ENCODE measurements at places on chromosomes 7 and 10.

DNA sequence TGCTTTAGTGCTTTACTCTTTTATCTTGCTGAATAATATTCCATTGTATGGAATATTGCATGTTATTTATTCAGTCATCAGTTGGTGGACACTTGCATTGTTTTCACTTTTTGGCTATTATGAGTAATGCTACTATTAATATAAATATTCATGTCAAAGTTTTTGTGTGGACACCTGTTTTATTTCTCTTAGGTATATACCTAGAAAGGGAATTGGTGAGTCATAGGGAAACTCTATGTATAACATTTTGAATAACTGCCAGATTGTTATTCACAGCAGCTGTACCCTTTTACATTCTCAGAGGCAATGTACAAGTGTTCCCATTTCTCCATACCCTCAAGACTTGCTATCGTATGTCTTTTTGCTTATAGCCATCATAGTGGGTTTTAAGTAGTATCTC, 268.7 kb downstream of the SEMA3A start:
- no peak for DNase-seq

DNA sequence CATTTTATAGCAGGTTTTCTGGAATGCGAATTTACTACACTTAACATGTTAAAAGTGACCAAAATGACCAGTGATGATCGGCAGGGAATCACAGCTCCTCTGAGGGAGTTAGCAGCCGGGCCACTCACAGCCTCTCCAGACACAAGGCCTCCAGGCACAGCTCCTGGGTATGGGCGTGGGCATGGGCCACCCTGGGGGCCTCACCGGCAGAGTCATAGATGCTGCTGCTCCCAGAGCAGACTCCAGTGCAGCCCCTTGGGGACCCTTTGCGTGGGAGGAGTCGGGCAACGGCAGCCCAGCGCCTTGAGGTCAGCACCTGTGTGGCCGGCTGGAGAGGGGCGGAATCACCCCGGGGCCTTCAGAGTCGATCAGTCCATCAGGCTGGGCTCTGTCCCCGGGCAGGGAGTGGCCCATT, 8.6 kb downstream of the KNDC1 start:
- no peak for DNase-seq

- no peak for DNase-seq
These were observed 23.8 kb upstream of the IFIT2 start for GRCh38 chr10:89278034-89278535.

DNA sequence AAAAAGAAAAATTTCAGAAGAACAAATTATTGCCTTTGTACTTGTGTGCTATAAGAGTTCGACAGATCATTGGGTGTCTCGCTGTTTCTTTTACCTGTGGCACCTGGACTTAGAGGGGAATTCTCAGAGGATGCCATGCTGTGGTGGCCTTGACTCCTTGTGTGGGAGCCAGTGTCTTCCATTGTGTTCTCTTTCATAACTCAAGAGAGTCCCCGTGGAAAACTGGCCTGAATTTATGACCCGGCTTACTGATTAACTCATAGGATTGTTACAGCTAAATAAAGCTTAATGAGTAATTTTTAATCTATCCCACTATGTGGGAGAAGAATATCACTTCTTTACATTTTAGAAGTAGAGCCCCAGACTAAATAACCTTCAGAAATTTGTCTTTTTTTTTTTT, 54.5 kb downstream of the UBE3C start:
- DNase-seq = no peak

DNA sequence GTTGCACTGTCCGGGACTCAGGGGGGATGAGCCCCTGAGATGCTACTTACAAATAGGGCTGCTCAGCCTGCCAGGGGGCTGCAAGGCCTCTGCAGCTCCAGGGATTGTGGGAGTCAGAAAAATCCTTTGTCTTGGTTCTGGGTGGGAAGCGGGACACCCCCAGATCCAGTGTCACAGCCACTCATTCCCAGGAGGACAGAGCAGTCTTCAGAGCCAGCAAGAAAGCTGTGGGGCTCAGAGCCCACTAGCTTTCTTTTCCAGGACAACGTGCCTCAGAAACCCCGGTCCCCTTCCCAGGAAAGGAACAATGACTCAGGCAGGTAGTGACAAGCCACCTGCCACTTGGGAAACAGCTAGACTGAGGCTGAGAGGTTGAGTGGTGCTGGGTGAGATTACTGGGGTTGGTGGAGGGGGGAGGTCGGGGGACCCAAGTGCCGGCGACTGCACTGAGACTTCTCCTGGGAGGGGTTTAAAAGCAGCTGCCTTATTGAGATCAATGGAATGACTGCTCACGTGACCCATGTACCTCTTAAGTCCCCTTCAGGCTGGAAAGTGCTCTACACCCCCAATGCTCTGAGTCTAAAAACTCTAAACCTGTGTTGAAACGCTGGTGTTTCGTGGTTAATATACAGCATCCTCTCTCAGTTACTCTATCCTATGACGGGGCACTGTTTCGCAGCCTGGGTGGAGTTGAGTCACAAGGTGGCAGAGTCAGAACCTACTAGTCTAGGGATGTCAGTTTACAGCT, 123.6 kb downstream of the UBE2H start:
- peak; percentile 83 for DNase-seq

DNA sequence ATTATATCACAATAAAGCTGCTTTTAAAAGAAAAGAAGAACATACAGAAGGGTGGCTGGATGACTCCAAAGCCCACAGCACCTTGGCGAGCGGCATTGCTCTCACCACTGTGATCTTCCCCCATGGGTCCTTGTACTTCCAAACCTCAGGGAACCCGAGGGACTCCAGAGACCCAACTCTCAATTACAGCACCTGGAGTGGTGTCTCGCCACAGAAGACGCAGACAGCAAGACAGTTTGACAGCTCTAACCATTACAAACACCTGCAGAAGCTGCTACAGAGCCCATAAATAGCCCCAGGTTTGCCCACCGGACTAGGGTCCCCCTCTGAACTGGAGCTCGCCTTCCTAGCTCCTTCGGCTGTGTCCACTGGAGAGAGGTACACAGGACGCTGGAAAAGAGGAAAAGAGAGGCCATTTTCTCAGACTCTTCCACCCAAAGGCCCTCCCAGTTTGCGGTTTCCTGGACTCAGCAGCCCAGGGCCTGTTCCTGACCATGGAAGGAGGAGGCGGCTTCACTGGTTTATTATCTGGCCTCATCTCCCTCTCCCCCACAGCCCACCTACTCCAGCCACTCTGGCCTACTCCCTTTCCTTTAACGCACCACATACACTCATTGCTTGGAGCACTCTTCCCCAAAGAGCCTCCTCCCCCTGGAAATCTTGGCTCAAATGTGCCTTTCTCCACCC, 1.9 kb downstream of the PIK3AP1 start:
- no peak for DNase-seq

DNA sequence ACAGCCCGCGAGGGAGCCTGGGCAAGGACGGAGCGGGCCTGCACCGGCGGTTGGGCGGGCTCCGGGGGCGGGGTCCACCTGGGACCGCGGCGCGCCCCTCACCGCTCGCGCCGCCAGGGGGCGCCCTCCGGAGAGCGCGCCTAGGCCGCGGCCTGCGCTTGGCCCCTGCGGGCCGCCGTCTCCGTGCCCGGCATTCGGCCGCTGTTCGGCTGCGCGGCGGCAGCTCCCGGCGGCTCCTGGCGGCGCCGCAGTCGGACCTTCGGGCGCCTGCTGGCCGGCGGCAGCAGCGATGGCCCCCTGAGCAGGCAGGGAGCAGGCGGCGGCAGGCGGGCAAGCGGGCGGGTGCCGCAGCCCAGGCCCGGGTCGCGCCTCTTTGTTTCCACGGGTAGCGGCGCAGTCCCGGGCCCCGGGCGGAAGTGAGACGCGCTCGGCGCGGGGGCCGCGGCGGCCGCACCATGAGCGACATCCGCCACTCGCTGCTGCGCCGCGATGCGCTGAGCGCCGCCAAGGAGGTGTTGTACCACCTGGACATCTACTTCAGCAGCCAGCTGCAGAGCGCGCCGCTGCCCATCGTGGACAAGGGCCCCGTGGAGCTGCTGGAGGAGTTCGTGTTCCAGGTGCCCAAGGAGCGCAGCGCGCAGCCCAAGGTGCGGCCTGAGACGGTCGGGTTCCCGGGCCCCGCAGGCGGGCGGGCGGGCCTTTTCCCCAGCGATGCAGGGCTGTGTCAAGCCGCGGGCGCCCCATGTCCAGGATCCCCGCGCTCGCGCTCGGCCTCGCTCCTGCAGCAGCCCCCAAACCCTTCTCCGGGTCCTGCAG, at the start of gene INTS15:
Gene INTS15 (plus strand): TSS at position 193 of the 816 bp plus-strand sequence. CDS start 263 bp downstream, at position 456.
- DNase-seq = peak; percentile 74

- DNase-seq = peak; percentile 64
These were observed 103.6 kb downstream of the ELMO1 start for GRCh38 chr7:37344886-37345579.

DNA sequence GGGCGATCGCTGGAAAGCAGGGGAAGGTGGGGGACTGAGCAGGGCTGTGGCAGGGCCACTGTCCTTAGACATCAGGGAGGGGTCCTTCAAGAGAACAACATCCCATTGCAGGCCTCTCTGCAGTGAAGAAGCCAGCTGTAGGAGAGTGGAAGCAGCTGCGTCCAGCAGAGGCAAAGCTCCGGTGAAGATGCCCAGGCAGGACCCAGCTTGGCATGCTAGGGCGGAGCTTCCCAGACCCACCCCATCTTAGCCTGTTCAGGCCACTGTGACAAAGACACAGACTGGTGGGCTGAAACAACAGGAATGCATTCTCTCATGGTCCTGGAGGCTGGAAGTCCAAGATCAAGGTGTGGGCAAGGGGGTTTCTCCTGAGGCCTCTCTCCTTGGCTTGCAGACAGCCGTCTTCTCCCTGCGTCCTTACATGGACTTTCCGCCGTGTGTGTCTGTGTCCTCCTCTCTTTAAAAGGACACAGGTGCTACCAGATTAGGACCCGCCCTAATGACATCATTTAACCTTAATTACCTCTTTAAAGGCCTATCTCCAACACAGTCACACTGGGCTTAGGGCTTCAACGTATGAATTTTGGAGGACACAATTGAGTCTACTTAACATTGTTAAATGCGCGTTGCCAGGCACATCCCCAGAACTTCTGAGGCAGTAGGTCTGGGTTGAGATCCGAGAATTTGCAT, 178.1 kb upstream of the GRB10 start:
- DNase-seq = no peak

DNA sequence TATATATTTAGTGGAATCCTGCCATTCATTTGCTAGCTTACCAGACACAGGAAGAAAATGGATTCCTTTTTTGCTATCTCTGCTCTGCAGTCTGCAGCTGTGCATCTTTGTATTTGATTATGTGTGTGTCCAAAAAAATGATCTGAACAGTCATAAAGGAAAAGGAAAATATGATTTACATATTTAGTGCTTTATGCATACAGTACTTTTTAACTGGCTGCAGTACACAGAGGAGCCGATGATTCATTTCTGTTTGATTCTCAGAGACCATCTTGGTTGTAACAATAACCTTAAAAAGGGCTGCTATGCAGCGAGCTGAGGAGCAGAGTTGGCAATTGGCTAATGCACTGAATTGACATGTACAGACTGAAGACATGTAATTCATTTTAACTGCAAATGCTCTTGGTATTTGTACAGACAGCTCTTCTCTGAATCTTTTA, 151.3 kb upstream of the FZD1 start:
- DNase-seq = no peak

DNA sequence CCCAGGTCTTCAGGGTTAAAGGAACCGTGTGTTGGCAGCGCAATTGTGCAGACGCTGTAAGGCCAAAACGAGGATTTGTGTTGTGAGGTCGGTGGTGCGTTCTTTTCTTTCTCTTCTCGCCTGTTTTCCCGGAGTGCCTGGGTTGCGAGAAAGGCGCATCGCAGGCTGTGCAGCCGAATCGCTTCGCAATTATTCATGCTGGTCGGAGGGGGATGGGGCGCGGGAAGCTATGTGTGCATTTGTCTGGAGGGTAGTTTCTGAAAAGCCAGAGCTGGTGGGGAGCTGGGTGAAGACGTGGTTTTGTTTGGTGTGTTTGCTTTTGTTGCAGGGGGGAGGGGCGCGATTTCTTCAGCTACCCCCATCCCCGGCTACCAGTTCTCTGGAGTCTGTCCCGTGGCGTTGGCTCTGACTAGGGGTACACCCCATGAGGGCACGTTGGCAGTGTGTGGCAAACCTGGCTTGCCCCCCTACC, 2.1 kb downstream of the MXI1 start:
- no peak for DNase-seq

DNA sequence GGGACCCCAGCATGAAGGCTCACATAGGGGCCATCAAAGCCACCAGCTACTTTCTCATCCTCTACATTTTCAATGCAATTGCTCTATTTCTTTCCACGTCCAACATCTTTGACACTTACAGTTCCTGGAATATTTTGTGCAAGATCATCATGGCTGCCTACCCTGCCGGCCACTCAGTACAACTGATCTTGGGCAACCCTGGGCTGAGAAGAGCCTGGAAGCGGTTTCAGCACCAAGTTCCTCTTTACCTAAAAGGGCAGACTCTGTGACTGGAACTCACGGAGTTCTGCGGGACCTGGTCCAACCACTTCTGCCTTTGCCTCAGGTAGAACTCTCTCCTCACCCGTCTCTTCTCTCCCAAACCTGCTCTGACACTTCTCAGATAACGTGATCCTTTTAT, 945 bp downstream of the TAS2R40 start:
- DNase-seq = no peak
